CD4-positive, alpha-beta T cell treated with Interleukin-15 for 4 hours (primary cell): ENCODE measurements at places on chromosomes 1 and 21.

DNA sequence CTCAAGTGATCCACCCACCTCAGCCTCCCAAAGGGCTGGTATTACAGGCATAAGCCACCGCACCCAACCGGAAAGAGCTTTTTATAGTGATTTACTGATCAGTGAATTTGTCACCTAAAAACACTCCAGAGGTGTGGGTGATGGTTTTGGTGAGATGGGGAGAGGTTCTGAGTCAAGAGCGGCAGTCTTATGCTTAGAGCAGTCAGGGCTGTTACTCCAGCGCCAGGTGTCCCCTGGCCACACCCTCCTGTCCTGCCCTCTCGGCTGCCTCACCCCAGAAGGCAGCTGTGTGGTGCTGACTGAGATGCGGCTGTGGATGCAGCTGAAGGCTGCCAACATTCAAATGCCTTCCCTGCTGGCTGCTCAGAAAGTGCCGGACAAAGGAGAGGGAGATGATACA, 94.5 kb upstream of the LPGAT1 start:
- no peak for DNase-seq

GRCh38 chr1:154352581-154353459, 27.5 kb downstream of the ATP8B2 start:
- DNase-seq: peak; percentile 48

- DNase-seq: no peak
These were observed 36.9 kb upstream of the OR2B11 start for GRCh38 chr1:247494767-247495166.

GRCh38 chr1:180988253-180988752, 34.4 kb downstream of the STX6 start:
- DNase-seq: no peak

DNA sequence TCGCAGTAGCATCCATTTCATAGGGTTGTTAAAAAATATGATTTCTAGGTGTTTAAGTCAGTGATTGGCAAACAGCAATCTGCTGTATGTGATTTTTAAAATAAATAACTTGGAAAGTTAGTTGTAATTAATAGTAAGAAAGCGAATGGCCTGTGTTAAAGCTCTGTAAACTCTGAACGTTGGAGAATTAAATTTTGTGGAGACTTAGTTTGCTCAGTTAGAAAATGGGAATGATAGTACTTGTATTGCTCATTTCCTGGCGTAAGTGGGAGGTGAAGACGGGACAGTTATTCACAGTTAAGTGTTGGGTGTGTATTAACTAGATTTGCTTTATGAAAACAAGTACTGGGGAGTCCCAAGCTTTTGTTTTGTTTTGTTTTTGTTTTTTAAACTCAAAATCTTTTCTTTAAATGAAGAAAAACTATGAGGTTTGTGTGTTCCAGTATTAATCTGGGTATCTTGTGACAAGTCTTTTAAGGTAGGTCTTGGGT, 995 bp downstream of the CACYBP start:
- peak; percentile 17 for DNase-seq

DNA sequence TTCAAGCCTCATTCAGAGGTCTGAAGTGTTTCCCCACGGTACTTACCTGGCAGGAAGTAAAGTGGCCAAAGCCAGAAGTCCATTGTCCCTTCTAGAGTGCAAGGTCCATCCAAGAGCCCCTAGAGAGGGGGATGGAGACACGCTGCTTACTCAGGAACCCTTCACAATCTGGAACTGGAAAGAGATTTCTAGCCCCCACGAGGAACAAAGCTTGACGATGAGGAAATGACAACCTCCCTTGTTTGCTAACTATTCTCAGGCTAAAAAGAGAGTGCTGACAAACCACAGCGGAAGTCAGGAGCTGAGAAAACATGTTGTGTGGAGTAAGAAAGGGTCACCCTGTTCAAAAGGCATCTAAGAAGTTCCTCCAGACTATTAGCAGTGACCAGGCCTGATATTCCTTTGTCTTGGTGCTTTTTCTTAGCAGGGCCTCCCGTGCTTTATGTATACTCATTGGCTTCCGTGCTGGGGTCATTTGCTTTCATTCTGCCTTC, at the start of gene FCMR:
Gene FCMR, minus strand, starts transcription at position 170 of the 494 bp plus-strand sequence. Its CDS starts 87 bp downstream, at position 83.
- peak; percentile 60 for DNase-seq

- no peak for DNase-seq
These were observed 55.8 kb upstream of the CLDN14 start for GRCh38 chr21:36535618-36536241.

DNA sequence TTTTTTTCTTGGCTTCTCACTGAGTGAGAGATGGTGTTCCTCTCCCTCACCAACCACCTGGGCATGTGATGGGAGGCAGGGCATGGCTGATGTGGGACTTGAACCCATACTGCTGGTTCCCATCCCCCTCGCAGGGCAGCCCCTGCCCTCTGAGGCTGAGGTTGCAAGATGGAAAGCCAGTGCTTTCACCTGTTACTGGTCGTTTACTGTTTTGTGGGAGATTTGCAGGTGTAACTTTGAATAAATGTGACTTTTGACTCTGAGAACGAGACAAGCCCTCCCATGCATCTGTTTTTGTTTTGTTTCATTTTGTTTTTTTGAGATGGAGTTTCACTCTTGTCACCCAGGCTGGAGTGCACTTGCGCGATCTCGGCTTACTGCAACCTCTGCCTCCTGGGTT, 21.6 kb downstream of the C1orf167 start:
- no peak for DNase-seq

DNA sequence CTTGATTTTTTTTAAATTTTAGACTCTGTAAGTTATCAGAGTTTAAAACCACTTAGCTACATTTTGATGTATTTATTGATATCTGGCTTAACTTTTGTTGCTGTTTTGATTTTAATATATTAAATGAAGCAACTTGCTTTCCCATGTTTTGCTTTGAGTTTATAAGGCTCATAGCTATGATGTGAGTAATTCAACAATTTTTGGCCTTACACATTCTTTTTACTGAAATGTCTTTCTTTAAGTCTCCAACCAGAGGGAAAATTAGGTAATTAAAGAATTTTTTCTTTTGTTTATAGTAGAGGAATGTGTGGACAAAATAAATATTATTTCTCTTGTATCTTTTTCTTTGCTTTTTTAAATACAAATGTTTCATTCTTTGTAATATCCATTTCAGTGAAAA, 258.3 kb upstream of the ADAMTS5 start:
- DNase-seq: no peak

DNA sequence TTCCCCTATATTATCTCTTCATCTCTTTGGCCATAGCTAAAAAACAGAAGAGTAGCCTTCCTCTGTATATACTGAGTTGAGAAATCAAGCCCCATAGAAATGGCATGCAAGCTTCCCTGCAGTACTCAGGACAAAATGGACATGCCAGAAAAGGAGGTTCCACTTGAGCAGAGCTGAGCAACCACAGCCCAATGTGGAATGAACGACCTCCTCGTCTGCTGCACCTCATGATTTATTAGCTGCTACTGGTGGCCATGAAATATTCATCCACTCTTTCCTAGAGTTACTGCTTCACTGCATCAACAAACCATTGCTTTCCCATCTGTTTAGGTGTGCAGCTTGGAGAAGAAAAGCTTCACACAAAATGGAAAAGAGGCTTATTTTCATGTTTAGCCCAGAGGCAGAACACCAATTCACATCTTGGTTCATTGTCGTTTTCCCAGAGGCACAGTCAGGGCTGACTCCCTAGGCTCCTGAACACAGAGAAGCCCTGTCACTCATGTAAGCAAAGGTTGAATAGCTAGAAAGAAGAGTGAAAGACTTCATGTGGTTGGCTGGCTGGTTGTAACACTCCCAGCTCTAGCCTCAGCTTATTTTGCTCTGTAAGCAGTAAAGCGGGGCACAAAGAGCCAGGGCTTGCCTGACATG, 148.0 kb downstream of the TSEN15 start:
- no peak for DNase-seq

GRCh38 chr1:66048011-66048410, 255.3 kb downstream of the PDE4B start:
- no peak for DNase-seq

DNA sequence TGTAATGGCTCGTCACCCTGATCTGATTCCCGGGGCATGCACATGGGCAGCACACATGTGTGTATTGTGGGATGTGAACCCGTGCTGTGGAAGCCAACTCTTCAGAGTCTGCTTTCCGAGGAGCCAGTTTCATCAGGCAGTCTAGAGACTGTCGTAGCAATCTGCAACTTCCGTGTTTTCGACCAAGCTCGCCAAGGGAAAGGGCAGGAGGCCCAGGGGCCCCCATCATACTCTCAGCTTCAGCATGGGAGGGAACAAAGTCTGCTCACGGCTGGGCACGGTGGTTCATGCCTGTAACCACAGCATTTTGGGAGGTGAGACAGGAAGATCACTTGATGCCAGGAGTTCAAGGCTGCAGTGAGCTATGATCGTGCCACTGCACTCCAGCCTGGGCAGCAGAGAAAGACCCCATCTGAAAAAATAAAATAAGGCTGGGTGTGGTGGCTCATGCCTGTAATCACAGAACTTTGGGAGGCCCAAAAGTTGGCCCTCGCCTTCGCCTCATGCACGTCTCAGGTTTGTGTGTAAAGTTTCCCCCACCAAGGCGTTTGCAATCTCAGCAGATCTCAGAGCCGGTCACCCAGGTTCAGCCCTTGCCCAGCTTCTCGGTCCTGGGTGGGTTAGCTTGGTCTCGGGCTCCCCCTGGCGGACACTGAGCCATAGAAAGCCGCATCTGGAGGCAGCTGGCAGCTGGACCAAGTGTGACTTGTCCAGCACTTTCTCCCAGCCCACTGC, 48.5 kb upstream of the SLC25A33 start:
- DNase-seq: peak; percentile 80

GRCh38 chr1:64535938-64536835, 66.3 kb downstream of the CACHD1 start:
- no peak for DNase-seq

DNA sequence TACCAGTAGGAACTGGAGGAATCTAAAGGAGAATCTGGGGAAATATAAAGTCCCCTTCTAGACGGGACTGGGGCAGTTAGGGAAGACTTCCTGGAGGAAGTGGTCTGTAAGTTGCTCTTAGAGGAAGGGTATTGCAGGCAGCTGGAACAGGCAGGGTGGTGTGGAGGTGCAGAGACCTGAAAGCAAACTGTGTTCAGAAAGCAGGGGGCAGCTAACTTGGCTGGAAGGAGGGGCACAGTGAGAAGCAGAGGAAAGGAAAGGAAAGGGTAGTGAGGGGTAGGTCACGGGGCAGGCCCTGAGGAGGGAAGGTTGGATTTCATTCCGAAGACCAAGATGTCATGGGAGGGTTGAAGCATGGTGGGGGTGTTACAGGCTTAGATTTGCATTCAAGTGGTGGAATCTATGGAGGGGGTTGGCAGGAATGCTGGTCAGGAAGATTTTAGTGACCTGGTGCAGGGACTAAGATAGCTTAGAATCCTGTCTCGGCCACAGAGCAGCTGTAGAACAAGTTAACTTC, 240.7 kb downstream of the FOXD2 start:
- DNase-seq: no peak

GRCh38 chr1:224333939-224334786, 4.2 kb upstream of the NVL start:
- DNase-seq: peak; percentile 13

GRCh38 chr1:24966121-24966723, 36.1 kb upstream of the RUNX3 start:
- DNase-seq: no peak

- no peak for DNase-seq
These were observed 35.9 kb upstream of the CCDC27 start for GRCh38 chr1:3716351-3716750.

GRCh38 chr1:93967306-93967705, 58.1 kb upstream of the GCLM start:
- no peak for DNase-seq

GRCh38 chr1:75789988-75790387, 3.9 kb downstream of the RABGGTB start:
- DNase-seq: no peak

DNA sequence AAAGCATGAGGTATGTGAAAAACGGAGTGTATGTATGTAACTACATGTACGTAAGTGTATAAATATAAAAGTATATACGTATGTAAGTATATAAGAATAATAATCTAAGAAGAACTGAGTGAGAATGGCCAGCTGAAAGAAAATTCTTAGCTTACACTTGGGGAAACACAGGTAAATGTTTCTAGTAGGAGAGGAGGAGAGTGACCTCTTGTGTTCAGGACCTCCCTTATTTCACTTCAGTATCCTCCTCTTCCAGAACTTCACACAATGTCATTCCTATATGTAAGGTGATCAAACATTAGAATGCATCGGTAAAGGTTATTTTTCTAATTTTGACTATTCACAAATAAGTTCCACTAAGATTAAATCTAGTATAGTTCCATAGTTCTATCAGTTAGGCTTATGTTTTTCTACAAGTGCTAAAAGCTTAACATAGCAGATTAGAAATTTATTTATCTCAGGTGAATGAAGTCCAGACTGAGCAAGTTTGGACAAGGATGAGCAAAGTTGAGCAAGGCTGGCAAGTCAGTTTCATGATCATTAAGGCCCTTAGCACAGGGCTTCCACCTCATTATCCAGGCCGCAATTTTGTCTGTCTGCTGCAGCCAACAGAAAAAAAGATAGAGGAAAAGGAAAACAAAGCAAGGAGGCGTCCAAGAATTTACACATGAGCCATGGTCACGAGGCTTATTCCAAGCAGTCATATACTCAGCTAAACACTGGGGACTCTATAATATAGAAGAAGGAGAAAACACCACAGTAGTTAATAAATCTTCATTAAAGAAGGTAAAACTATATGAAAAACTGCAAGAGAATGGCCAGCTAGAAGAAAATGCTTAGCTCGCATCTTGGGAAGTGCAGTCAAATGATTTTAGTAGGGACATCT, 7.1 kb upstream of the MROH9 start:
- no peak for DNase-seq

GRCh38 chr1:213530611-213531320, 457.0 kb upstream of the PROX1 start:
- DNase-seq: no peak

- no peak for DNase-seq
These were observed 101.7 kb downstream of the PDE9A start for GRCh38 chr21:42755031-42755665.

DNA sequence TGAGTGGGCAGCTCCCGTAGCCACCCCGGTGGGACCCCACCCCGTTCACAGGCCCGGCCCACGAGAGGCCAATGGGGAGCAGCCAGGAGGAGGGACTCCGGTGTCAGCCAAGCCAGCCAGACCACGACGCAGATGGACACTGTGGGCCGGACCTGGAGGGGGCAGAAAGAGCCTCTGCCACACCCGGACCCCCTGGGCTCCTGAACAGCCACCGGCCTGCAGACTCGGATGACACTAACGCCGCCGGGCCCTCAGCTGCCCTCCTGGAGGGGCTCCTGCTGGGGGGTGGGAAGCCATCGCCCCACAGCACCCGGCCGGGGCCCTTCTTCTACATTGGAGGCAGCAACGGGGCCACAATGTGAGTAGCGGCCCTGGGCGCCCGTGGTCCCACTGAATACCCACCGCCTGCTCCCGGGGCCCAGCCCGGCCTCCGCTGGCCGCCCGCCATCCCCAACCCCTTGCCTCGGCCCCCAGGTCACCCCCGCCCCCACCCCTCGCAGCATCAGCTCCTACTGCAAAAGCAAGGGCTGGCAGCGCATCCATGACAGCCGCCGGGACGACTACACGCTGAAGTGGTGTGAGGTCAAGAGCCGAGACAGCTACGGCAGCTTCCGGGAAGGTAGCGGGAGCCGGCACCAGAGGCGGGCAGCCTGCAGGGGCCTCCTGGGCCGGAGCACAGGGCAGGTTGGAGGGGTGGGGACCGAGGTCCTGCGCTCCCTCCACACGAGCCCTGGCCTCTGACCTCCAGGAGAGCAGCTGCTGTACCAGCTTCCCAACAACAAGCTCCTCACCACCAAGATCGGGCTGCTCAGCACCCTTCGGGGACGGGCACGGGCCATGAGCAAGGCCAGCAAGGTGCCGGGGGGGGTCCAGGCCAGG, 6.5 kb downstream of the TTLL10 start:
- DNase-seq: no peak
